Effector memory CD4-positive, alpha-beta T cell (primary cell): ENCODE measurements at places on chromosomes 2 and 18.

GRCh38 chr2:119023534-119023933 is 81.5 kb downstream of the MARCO start:
- no peak overlapping the region for H3K27ac ChIP-seq
- no peaks in the 10 kb centered on the region for H3K4me1 ChIP-seq
- H3K4me3 ChIP-seq, result no peak overlapping the region
- no peaks in the 10 kb centered on the region for H3K36me3 ChIP-seq
- H3K27me3 ChIP-seq, result peaks cover 3% of the 10 kb centered on the region

DNA sequence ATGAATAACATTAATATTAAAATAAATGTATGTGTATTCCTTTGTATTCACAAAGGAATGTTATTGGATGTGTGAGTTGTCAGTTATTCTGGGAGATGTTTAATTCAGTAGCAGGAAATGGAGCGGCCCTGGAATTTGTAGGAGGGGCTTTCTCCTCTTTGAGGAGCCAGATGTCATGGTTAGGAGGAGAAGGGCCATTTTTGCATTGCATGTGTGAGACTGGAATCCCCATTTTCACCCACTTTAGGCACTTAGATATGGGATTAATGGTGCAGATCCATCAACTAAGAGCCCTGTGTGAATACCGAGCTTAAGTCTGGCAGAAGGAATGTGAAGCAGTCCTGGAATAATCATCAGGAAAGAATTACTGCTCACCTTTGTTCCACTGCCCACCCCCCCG is 439.2 kb downstream of the PARD3B start:
- no peaks in the 10 kb centered on the region for H3K36me3 ChIP-seq
- H3K27ac ChIP-seq, result no peak overlapping the region
- no peak overlapping the region for H3K4me3 ChIP-seq
- DNase-seq, result no peak
- H3K27me3 ChIP-seq, result no peaks in the 10 kb centered on the region
- H3K4me1 ChIP-seq, result no peaks in the 10 kb centered on the region

DNA sequence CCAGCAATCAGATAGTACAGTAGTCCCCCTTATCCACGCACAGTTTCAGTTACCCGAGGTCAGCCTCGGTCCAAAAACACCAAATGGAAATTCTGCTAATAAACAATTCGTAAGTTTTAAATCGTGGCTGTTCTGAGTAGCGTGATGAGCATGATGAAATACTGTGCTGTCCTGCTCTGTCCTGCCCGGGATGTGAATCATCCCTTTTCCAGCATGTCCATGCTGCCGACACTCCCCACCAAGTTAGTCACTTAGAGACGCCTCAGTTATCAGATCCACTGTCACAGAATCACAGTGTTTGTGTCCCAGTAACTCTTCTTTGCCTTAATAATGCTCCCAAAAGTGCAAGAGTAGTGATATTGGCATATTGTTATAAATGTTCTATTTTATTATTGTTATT is 62.1 kb downstream of the MEX3C start:
- no peaks in the 10 kb centered on the region for H3K27me3 ChIP-seq
- no peak overlapping the region for H3K27ac ChIP-seq
- DNase-seq, result no peak
- H3K4me3 ChIP-seq, result no peak overlapping the region
- no peaks in the 10 kb centered on the region for H3K36me3 ChIP-seq

GRCh38 chr2:235883675-235884074 is 284.5 kb downstream of the GBX2 start:
- no peaks in the 10 kb centered on the region for H3K4me1 ChIP-seq
- DNase-seq, result no peak
- H3K27ac ChIP-seq, result no peak overlapping the region
- H3K36me3 ChIP-seq, result no peaks in the 10 kb centered on the region
- H3K27me3 ChIP-seq, result no peaks in the 10 kb centered on the region

DNA sequence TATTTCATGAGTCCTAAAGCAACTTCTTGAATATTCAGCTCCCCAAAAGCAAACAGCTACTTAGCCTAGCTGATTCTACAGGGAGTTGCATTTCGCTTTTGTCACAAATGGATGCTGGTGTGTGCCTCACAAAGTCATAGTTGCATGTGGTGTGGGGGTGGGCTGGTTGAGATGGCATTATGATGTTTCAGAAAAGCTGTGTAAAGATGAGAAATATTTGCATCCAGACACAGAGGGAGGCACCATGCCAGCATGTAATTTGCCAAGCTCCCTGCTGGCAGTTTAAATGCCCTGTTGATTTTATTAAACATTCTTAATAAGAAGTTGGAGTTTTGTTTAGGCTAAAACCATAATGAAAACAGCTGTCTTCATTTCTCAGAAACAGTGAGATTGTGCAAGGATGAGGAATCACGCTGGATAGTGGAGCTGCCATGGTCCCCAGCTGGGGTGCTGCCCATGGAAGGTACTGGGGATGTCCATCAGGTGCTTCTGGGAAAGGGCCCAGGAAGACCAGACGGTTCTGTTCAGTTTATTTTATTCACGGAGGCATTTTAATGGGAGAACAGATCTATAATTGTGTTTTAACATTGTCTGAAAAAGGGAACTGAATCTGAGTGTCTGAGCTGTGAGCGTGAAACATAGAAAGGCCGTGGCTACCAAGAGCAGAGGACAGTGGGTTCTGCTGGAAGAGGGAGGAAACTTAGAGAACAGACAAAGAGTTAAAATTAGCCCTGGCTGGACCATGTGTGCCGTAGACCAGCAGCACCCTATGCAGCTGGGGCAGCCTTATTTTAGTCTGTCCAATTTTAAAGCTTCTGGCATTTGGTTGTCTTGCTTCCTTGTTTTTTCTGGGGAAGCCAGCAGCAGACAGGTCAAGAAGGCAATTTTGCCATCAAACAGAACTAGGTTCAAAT is 177.1 kb downstream of the FAM210A start:
- H3K27me3 ChIP-seq, result no peaks in the 10 kb centered on the region
- no peaks in the 10 kb centered on the region for H3K4me1 ChIP-seq
- H3K4me3 ChIP-seq, result no peak overlapping the region
- DNase-seq, result no peak
- H3K36me3 ChIP-seq, result no peaks in the 10 kb centered on the region

DNA sequence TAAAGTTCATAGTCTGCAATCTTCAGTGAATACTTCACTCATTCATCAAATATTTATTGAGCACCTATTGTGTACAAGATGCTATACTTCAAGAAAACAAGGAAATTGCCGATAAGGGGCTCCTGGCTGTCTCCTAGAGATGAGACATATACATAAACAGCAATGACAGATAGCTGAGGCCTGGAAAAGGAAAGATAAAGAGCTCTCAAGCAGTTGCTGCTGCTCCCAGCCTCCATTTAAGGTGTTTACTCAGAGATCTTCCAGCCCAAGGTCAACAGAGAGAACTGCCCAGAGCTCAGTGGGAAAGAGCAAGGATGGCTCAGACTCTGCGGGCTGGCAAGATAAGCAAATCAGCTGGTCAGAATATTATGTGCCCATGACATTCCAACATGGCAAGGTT is 3.3 kb upstream of the SLC14A2 start:
- H3K4me3 ChIP-seq, result no peak overlapping the region
- no peaks in the 10 kb centered on the region for H3K4me1 ChIP-seq
- DNase-seq, result no peak
- no peaks in the 10 kb centered on the region for H3K27me3 ChIP-seq
- no peaks in the 10 kb centered on the region for H3K36me3 ChIP-seq
